ENCODE measurements at places on chromosomes 5 and 9.

DNA sequence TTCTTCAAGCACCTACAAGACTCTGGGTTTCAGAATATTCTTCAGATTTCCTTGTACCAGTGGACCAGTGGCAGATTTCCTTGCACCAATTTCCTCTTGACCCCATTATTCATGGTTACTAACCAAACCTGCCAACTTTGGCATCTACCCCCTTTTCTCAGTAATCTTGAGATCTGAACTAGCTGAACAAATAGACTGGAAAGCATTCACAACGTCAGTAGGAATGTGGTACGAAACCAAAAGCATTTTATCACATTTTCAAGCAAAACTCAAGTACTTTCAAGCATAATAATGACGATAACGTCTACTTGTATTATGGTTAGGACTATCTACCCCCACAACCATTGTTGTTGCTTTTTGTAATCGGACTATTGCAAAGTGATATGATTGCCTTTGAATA, 1217.3 kb downstream of the PTPRD start:
- no peak for DNase-seq

- DNase-seq = no peak
Observed at GRCh38 chr9:123556464-123557435, 200.8 kb downstream of the CRB2 start.

- no peak for DNase-seq
Observed at GRCh38 chr9:73114958-73115357, 36.7 kb upstream of the ANXA1 start.

DNA sequence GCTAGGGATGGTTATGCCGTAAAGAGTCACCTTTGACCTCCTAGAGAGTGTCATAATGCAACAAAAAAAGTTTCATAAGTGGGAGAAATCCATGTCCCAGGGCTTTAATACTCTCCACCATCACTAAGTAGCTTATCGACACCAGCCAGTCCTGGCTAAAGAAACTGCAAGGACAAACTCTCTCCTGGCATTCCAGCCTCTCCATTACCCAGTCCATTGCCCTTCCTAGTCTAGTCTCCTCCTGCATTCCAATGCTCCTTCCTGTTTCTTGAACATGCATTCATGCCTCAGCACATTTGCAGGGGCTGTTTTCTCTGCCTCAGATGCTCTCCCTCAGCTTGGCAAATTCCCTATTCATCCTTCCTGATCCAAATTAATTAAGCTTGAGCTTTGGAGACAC, 364.1 kb downstream of the BRINP1 start:
- DNase-seq = no peak

DNA sequence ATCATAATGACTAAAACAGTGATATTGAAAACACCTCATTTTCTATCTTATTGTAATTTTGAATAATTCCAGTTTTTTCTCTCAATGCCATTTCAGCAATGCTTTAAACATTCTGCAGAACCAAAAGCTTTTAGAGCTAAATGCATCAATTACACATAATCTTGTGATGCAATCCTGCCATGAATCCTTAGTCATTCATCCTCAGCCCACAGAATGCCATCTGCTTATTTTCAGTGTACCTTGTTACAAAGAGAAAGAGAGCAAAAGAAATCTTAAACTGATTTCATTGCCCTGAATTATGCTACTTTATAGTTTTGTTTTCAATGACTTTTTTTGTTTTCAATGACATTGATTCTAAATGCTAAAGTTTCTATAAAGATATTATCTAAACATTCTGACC, 1234.8 kb upstream of the C9orf72 start:
- peak; percentile 74 for DNase-seq

Data from fibroblast of pulmonary artery (primary cell).